SW 1271 (cell line): ENCODE measurements at places on chromosomes 6 and 20.

DNA sequence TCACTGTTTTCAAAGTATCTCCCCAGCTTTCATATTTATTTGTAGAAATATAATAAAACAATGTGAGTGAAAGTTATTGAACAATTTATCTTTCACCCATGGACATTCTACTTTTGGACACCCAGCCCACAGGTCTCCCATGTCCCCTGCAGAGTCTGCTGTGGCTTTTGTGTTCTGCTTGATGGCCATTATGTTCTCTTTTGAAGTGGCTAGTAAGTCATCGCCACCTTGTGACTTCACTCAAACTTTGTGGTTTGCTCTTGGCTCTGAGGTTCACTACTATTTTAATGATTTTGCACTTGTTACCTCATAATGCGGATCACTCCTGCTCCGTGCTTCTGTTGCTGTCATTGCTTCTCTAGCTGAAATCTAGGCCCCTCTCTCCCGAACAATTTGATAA lies 10.2 kb upstream of the DEFB113 start:
- no peak for DNase-seq

DNA sequence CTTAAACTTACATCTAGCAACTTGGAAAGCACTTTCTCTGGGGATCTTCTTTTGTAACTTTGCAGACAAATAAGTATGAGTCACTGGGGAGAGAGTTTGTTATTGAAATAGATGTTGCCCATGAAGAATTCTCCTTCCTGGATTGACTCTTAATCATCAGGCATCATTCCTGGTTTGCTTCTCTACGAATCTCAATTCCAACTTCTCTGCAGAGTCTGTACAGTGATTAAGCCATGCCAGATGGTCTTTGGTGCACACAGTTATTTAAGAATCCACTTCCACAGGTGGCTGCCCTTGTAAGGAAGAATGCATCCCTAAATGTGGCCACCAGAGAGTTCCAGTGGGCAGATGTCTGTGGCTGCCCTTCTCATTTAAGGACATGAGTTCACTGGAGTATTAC lies 25.7 kb downstream of the MYCT1 start:
- no peak for DNase-seq

- DNase-seq: no peak
Observed at GRCh38 chr6:113344969-113345368, 512.2 kb upstream of the MARCKS start.

GRCh38 chr6:168666170-168666569 lies 225.2 kb downstream of the SMOC2 start:
- DNase-seq: no peak

DNA sequence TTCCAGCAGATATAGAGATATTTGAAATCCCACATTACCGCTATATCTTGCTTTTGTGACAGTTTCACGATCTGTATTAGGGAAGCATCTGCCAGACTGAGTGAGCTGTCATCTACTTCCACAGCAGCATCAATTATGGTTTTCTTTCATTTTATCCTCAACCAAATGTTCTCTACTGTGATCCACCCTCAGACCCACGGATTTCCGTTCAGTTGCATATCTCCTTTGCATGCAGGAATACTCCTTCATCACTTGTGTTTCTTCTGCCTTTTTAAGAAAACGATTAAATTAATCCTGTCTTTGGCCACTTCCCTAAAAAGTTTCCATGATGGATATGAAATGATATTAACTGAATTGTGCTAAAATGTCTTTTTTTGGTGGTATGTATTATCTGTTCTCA lies 262.1 kb upstream of the ADGRB3 start:
- DNase-seq: no peak

DNA sequence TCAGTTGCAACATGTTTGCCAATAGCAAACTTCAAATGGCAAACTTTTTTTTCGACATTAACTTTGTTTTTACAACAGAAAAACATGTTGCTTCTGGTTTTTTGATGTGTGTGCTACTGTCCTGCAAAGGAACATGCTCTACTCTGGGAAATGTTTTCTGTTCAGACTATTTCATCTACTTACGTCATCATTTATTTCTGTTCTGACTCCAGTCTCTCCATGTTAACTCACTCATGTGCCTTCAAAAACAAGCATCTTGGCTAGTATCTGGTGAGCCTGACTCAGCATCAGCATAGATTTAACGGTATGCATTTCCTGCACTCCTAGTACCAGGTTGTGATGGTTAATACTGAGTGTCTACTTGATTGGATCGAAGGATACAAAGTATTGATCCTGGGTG lies 36.1 kb upstream of the MAP7 start:
- DNase-seq: no peak

DNA sequence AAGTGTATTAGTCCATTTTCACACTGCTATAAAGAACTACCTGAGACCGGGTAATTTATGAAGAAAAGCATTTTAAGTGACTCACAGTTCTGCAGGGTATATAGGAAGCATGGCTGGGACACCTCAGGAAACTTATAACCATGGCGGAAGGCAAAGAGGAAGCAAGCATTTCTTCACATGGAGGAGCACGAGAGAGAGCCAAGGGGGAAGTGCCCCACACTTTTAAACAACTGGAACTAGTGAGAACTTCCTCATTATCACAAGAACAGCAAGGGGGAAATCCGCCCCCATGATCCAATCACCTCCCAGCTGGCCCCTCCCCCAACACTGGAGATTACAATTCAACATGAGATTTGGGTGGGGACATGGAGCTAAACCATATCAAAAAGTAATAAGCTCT lies 28.3 kb upstream of the B3GAT2 start:
- DNase-seq: no peak

GRCh38 chr6:150176659-150177058 lies 33.8 kb downstream of the PPP1R14C start:
- DNase-seq: no peak

- no peak for DNase-seq
Observed at GRCh38 chr6:6406715-6407070, 86.2 kb upstream of the F13A1 start.
